T-helper 2 cell (primary cell): ENCODE measurements at places on chromosomes 2 and 18.

DNA sequence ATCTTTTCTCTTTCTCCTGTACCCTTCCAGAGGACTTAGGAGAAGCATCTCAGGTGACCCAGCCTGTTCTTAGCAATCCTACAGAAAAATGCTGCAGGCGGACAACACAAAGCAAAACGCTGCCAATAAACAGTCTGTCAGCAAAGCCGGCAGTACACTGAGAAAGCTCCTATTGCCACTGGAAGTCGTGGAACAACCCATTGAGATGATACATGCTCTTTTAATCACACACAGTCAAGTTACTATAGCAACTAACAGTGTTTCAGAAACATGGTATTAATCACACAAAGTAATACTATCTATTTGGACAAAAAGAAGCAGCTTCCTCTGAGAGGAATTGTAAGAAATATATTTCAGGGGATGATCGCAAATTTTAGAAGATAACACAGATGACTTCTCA is 10.5 kb downstream of the CTLA4 start:
- peak; percentile 23 for DNase-seq

DNA sequence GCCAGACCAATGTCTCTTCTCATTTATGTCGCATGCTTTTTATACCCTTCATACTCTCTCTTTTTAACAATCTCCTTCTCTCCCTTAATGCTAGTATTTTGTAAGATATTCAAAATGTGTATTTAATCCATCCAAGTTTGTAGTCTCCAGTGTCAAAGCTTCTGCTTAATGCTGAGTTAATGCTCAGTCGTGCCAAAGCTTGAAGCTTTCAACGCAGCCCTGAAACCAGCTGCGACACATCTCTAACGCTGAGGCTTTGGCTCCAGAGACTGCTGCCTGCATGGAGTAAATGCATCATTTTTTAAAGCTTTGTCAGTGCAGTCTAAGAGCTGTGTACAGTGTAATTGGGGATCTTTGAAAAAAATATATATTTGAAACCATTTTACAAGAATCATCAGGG is 2108.8 kb upstream of the PIK3C3 start:
- no peak for DNase-seq

DNA sequence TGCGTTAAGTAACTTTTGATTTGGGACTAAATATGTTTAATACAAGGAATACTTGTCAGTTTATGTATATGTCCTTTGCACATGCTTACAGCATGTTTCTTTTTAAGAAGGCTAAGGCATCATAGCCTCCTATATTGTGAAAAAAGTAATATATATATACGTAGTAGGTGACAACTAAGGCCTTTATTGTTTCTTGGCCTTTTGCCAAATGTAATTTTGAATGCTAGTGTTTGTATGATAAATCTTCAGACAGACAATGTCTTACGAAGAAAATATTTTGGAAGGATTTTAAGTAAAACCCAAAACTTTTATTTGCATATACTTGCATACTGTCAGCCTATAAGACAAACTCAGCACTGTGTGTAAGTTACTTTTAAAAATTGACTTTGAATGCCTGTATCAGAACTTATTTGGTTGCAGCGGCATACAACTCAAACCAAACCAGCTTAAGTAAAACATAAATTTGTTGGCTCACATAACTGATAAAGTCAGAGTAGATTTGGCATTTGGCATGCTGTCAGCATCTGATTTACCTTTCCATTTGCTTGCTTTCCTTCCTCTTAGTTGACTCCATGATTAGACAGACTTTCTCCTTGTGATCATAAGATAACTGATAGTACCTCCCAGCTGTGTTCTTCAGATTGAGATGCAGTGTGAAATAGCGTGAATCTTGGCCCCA is 24.4 kb downstream of the UBE2E3 start:
- DNase-seq = no peak

DNA sequence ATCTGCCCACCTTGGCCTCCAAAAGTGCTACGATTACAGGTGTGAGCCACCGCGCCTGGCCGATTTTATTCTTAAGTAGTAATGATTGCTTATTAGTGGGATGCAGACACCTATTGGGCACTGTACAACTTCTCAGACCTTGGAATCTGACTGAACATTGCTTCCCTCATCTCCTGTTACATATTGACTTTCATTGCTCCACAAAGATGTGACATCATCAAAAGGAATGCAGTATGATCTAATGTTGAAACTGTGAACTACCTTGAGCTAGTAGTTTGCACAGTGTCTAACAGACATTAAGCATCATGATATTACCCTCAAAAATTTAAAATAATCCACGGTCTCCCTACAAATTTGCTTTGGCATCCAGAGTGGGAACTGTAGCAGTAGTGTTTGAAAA is 109.8 kb upstream of the SIX2 start:
- no peak for DNase-seq

- no peak for DNase-seq
Measured at GRCh38 chr18:69401226-69401971, 711 bp downstream of the DOK6 start.

- no peak for DNase-seq
Measured at GRCh38 chr2:223093436-223094241, 41.6 kb downstream of the KCNE4 start.

- DNase-seq = no peak
Measured at GRCh38 chr2:62199392-62200125, 3.6 kb downstream of the B3GNT2 start.

GRCh38 chr2:88053296-88053695 is 2.3 kb downstream of the KRCC1 start:
- no peak for DNase-seq

DNA sequence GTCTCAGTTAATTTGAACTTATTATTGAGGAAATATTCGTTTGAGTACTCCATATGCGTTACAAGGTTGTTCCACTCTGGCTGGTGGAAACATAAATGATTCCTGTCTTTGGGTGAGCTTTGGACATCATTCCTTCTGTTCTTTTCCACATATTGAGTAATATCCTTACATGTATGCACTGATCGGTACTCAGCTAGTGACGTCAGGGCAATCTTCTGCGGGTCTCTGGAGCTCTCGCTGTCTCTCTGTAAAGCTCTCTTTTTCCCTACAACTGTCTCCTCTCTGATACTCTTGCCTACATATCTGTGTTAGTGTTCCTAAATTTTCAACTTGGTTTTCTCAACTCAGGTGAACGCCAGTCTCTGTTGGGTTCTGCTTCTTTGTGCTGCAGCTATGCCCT is 23.4 kb upstream of the IL36G start:
- DNase-seq = no peak

DNA sequence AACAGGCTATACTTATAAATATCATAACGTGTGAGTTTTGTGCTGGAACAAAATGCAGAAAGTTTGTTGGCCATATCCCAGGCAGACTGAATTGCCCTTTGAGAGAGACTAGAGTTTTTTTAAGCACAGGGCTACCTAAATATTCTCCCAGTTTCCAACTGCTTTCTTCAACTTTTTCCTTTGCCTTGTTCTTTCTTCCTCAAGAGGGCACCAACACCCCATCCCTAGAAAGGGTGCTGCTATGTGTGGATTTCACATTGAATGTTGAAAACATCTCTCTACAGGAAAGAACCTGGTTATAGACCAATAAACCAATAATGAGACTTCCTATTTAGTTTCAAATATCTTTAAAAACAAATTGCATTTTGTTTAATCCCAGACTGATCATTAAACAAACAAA is 87.9 kb downstream of the ICOS start:
- DNase-seq = no peak

DNA sequence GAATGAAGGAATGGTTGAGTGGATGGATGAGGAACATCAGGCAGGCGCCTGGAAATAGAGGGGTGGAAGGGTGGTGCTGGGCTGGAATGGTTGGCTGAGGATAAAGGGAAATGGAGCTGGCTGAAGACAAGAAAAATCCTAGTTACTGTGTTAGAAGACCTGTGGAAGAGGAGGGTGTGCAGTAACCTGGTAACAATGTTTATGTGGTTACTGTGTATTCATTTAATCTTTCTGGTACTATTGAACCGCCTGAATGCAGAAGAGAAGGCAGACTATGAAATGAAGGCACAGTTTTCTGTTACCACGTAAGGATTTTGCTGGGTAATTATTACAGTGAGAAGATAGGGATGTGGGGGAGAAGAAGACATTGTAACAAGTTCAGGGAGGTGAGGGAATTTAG is 110.3 kb upstream of the MGAT5 start:
- DNase-seq = no peak

DNA sequence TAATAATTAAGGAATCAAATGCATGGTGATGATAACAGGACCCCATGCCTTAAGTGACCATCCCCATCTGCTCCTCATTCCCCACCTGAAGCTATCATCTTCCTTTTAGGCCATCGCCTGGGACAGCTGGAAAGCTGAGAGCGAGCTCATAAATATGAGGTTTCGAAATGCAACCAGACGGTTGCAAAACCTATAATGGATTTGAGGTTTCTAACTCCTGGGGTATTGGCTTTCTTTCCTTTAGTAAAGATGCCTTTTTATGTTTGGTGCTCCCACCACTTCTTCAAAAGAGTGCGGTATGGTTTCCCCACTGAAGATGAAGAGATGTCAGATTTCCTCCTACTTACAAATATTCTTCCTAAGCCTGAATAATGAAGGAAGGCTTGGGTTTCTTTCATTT is 1589.5 kb upstream of the PIK3C3 start:
- DNase-seq = no peak

GRCh38 chr18:50268022-50268747 is 1.9 kb upstream of the CFAP53 start:
- peak; percentile 73 for DNase-seq

DNA sequence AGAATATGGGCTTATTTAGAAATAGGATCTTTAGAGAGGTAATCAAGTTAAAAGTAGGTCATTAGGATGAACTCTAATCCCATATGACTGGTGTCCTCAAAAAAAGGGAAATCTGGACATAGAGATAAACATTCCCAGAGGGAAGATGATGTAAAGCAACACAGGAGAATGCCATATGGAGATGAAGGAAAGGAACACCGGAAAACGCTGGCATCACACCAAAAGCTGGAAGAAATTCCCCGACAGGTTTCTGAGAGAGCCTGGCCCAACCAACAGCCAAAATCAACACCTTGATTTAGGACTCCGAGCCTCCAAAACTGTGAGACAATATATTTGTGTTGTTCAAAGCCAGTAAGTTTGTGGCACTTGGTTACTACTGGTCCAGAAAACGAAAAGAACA is 296.7 kb downstream of the DSEL start:
- no peak for DNase-seq

DNA sequence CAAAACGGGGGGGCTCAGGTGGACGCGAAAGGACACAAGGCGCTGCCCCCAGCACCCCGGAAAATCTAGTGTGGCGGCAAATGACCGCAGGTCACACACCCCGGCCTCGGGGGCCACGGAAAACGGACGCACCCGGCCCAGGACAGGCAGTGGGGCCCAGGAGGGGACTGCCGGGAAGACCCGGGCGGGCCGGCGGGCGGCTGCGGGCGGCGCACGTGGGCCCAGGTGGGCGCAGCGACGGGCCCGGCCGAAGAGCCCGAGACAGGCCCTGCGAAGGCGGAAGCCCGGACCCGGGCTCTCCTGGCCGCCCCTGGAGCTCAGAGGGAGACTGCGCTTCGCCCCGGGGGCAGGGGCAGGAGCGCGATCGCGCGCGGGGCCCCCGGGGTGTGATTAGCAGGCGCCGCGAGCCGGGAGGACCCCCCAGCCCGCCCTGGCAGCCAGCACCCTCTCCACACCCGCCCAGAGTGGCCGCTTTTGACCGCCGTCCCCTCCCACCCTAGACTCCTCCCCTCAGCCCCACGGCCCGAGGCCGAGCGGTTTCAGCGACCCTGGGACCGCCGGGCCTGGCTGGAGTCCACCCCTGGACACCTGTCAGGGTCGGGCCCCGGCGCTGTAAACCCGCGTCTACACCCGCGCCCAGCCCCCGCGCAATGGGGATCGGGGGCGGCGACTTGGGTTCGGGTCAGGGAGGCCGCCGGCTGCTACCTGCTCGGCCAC is 773 bp downstream of the MBP start:
- no peak for DNase-seq

- DNase-seq = no peak
Measured at GRCh38 chr2:228629251-228629650, 447.8 kb upstream of the SPHKAP start.

DNA sequence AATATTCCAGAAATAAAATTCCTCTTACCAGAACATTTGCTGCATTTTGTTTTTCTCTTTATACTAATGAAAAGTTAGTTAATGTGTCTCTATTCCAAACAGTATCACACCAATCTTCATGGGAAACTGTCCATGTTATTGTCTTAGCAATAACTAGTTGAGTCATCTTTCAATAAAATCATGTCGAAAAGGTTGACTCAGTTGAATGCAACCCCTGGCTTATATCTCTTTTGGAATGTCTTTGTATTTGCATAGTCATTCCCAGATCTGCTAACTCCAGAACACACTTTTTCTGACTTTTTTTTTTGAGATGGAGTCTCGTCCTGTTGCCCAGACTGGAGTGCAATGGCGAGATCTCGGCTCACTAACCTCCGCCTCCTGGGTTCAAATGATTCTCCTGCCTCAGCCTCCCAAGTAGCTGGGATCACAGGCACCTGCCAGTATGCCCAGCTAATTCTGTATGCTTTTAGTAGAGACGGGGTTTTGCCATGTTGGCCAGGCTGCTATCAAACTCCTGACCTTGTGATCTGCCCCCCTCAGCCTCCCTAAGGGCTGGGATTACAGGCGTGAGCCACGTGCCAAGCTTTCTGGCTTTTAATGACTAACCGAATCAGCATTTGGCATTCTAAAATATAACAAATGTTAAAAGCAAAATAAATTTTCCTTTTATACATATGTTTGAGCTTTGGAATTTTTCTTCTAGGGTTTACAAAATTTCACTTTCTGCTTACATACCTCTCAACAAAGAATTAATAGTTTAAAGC is 133.2 kb upstream of the GULP1 start:
- DNase-seq = no peak

- no peak for DNase-seq
Measured at GRCh38 chr2:119771331-119771730, 11.6 kb downstream of the PTPN4 start.

DNA sequence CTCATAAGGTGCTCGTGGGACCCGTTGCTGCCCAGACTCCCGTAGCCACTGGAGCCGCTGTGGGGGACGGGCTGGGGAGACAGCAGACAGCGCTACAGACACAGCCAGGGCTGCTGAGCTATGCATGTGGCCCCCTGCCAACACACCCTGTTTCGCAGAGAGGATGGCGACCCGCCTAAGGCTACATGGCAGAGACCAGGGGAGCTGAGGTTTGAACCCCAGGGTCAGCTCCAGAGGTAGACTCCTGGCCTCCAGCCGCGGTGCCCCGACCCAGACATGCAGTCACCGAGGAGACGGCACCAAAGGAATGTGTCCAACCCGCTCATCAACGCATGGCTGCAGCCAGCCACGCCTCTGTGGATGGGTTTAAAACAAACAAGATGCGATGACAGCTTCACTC is 21.0 kb upstream of the HES6 start:
- DNase-seq = no peak

- no peak for DNase-seq
Measured at GRCh38 chr18:26453386-26453901, 94.9 kb downstream of the KCTD1 start.

DNA sequence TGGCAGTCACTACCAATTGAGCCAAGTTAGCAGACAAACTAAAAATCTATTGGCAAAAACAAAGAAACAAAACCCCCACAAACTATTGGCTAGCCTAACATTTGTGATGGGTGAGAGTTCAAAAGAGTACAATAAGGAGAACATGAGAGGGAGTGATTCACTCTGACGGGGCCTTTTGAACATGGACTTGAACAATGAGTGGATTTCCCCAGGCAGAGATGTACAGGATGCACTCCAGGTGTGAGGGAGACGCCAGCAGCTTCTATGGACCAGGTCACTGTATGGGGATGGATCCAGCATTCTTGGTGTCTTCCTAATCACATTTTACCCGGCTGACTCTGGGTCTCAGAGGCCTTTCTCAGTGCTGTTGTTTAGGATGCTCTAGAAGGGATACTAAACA is 167.5 kb upstream of the SMAD2 start:
- no peak for DNase-seq
